ENCODE measurements at places on chromosomes 7 and 10. TPM values are rescaled to one million over a fixed set of nuclear protein-coding genes. Genes with fewer than 3 reads are reported as not detected.

GRCh38 chr7:157035302-157035701, 24.8 kb upstream of the MNX1 start:
- DNase-seq: no peak

DNA sequence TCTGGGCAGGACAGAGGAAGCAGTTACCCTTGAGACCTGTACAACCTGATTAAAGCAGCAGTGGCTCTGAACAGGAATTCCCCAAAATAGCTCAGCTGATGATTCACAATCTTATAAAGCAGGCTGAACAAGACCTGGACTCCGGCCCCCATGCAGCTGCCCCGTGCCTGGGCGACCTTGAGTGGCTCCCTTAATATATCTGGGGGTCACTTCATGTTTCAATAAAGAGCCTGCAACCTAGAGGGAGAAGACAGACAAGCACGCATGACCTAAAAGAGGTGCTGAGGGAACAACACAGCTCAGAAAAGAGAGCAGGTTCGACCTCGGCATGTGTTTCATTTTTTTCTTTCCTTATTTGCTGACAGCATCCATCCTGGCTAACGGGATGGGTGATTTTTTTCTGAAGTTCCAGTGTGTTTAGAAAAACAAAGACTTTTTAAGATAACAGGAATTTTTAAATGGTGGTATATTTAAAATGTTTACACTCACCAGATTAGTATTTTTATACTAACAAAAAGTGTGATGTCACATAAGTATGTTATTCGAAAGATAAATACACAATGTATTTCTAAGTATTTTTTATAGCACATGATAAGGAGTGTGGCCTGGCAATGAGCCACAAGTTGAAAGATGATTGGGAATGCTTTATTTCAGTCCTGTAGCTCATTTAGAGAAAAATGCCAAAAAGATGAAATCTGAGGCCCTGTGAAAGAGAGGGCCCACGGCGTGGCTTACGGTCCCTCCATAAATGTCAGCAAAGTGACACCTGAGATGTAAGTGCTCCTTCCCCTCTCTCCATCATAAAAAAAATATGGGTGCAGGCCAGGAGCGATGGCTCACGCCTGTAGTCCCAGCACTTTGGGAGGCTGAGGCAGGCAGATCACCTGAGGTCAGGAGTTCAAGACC, 161.3 kb downstream of the SLIT1 start:
- DNase-seq: peak; percentile 45

DNA sequence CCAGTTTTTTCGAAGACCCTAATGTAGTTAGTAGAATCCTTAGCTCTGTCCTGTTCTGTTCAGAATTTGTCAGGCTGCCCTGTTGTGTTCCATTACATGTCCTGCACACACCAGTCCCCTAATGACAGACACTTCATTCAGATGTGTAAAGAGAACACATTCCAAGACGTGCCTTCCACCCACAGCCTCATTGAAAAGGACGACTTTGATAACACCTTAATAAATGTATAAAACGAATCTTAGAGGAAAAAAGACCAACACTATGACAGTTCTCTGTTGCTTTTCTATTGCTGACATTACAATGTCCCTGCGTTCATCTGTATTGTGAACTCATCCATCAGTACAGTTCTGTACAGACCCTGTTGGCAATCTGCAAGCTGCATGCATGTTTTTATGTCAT, 3.5 kb downstream of the LRRTM3 start:
- no peak for DNase-seq

Gene DLD
- total RNA-seq: 83.0 TPM

Gene CALML5
- total RNA-seq: not detected

DNA sequence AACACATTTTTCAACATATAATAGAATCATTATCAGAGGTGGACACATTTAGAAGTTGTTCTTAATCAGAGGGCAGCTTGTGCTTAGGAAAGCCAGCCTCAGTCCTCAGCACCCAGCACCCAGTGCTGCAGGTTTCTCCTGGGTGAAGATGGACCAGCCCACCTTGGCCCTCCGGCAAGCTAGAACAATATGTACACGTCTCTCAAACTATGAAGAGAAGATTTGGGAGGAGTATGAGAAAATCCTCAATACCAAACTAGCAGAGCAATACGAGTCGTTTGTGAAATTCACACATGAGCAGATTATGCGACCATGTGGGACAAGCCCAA, 13.5 kb upstream of the RALA start:
- no peak for DNase-seq

- DNase-seq: no peak
Observed at GRCh38 chr7:93935102-93935501, 13.6 kb downstream of the GNG11 start.

DNA sequence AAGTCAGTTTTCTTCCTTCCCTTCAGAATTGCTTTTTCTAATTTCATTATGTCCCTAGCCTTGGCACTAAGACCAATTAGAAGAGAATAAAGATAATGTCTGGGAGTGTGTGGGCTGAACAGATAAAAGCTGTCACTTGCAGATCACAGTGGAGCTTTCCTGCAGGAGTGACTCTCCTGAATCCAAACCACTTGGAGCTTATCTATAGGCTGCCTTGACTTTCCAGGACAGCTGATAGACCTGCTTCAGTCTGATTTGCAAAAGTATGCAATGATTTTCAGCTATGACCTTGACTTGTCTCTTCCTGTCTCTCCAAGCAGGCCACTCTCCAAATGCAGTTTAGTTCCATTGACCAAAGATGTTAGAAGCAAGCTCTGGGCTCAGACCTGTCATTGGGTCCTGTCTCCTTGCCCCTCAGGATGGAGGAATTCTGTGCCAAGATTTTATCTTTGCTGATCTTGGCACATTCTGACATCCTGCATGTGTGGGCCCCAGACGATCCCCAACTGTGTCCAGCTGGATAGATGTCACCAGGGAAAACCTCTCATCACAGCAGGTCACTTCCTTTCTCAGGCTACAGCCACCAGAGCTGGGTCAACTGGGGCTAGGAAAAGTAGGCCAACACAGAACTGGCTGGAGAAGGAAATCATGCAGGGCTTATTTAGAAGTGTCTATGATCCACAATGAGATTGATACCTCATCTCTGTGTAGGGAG, 120.9 kb upstream of the ZNF438 start:
- no peak for DNase-seq

Data from MCF 10A (cell line).